CD4-positive, alpha-beta T cell treated with Interleukin-4 for 4 hours (primary cell): ENCODE measurements at places on chromosomes 7 and 10.
A peak's percentile ranks its signal among the peaks of the same experiment; 100 is the strongest.

DNA sequence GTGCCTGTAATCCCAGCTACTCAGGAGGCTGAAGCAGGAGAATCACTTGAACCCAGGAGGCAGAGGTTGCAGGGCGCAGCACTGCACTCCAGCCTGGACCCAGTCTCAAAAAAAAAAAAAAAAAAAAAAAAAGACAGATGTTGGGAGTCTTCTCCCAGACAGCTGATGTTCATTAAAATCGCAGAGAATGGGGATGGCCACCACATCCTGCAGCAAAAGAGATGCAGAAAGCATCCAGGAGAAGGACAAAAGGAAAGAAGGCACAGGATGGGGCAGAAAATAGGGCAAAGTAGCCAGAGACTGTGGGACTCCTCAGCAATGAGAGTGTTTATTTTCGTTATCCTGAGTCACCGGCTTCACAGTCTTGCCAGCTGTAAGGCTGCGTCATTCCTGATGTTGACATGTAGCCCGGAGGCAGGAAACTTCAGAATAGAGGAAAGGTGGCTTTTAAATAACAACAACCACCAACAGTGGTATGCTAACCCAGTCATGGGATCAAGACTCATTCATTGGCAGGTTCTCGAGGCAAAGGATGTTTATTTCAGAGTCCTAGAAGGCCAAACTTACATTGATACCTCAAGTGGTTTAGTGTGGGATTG lies 149.5 kb upstream of the SVIL start:
- no peak for DNase-seq

DNA sequence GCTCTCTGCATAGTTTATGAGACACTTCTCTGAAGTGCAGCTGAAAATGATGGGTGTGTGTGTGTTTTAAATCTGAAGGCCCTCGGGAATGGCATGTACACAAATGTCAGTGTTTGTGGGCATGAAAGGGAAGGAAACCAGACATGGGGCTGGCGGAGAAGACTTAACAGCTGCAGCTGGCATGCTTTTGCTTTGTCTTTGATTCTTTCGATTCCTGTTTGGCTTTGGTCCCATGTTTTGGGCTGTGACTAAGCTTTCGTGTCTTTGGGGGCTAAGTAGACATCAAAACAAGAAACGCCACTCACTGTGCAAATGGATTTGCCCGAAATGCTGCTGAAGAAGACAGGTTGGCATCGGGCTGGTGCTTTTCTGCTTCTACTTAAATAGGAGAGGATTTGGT lies 179.3 kb downstream of the PFKFB3 start:
- DNase-seq = peak; percentile 52

GRCh38 chr7:33075818-33076518 lies 13.4 kb upstream of the NT5C3A start:
- DNase-seq = no peak

DNA sequence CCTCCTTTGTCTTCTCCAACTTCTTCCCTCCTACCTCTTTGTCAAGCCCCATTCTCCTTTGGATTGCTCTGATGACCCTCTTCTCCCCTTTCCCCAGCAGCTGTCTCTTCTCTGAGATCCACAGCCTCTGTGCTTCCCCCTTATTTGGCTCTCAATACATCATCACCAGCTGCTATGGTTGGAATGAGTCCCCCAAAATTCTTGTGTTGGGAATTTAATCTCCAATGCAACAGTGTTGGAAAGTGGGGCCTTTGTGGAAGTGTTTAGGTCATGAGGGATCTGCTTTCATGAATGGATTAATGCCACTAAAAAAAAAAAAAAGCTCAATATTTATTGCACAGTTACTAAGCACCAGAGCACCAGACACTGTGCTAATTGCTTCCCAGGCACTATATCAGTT lies 39.2 kb upstream of the FRMD4A start:
- no peak for DNase-seq

GRCh38 chr10:43253461-43254198 lies 13.2 kb downstream of the RASGEF1A start:
- DNase-seq = no peak

- no peak for DNase-seq
Measured at GRCh38 chr10:3140280-3140679, 32.3 kb downstream of the PITRM1 start.

- DNase-seq = no peak
Measured at GRCh38 chr7:18013936-18014335, 13.7 kb downstream of the PRPS1L1 start.

GRCh38 chr7:149714910-149715471 lies 58.4 kb downstream of the ZNF467 start:
- DNase-seq = peak; percentile 29

DNA sequence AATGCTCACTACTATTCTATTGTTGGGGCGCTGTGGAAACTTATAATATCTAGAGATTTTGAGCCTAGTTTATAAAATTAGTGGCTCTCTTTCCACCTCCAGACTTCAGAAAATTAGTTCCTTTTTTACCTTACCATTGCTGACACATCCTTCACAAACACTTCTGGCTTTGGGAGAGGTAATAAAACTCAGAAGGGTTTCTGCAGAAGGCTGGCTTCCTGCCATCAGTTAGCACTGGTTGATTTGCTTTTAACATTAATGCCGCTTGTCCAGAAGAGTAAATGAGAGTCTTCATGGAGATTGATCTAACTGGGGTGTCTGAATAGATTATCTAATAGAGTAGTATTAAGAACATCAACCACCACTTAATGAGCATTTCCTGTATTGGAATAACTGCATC lies 20.3 kb downstream of the ACSM6 start:
- DNase-seq = no peak

- no peak for DNase-seq
Measured at GRCh38 chr10:72746426-72747363, 54.8 kb downstream of the MCU start.
